ENCODE measurements at places on chromosomes 11 and 22.

- no peak for DNase-seq
These were observed 18.2 kb downstream of the CHRM1 start for GRCh38 chr11:62902932-62903331.

GRCh38 chr11:123378096-123378495 lies 52.0 kb upstream of the GRAMD1B start:
- DNase-seq: no peak

DNA sequence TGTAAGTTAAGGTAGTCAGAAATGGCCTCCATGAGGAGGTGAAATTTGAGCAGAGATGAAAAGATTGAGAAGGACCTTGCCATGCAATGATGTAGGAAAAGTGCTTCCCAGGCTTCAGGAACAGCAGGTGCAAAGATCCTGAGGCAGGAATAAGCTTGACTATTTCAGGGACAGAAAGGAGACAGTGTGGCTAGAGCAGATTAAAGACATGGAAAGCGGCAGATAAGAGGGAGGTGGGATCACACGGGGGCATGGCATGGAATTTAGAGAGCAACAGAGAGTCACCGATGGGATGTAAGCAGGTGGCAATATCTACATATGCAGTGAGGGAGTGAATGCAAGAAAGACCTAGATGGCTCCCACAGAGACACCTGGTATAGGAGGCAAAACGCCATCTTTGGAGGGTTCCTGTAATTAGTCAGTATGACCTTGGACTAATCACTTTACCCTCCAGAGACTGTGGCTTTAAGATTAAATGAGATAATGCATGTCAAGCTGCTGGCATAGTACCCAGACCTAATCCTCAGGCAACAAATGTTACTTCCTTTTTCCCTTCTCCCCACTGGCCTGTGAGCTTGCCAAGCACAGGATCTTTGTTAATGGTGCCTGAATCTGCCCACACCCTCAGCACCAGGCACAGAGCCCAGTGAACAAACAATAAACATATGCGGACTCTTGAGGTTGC lies 24.6 kb upstream of the ACER3 start:
- peak; percentile 63 for DNase-seq

DNA sequence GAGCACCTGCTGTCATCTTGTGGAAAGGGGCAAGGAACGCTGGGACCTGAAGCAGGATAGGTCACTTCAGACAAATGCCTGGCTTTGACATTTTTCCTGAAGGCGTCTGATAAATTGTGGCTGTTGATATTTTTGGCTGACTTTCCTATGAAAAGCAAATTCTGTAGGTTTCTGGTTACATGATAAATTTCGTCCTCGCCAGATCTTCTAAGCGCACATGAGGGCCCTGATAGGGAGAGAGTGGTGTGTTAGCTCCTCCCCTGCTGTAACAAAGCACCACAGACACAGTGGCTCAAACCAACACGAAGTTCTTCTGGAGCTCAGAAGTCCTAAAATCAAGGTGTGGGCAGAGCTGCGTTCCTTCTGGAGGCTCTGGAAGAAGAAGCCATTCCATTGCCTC lies 19.6 kb downstream of the APOL4 start:
- DNase-seq: no peak

GRCh38 chr22:49724893-49725489 lies 102.7 kb downstream of the BRD1 start:
- DNase-seq: peak; percentile 83

DNA sequence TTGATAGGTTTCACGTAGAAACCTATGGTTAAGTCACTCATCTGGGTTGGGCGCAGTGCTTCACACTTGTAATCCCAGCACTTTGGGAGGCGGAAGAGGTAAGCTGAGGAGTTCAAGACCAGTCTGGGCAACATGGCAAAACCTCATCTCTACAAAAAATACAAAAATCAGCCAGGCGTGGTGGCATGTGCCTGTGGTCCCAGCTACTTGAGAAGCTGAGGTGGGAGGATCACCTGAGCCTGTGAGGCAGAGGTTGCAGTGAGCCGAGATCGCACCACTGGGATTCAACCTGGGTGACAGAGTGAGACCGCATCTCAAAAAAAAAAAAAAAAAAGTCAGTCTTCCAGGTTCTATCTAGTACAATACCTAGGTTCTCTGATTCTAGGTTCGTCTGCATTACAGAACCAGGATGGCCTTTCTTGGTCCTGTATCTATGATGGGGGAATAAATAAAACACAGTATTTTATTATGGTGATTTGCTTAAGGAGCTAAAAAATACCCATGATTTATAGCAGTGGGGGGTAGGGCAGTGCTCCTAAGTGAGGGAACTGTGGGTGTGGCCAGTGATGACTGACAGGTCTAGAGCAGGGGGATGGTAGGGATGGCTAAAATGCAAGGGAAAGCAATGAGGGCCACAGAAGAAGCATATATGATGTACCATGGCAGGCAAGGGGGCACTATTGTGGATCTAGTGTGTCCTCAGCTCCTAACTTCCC lies 65.5 kb upstream of the NUP160 start:
- no peak for DNase-seq

- peak; percentile 81 for DNase-seq
These were observed 87.0 kb upstream of the BLID start for GRCh38 chr11:122202951-122203456.

DNA sequence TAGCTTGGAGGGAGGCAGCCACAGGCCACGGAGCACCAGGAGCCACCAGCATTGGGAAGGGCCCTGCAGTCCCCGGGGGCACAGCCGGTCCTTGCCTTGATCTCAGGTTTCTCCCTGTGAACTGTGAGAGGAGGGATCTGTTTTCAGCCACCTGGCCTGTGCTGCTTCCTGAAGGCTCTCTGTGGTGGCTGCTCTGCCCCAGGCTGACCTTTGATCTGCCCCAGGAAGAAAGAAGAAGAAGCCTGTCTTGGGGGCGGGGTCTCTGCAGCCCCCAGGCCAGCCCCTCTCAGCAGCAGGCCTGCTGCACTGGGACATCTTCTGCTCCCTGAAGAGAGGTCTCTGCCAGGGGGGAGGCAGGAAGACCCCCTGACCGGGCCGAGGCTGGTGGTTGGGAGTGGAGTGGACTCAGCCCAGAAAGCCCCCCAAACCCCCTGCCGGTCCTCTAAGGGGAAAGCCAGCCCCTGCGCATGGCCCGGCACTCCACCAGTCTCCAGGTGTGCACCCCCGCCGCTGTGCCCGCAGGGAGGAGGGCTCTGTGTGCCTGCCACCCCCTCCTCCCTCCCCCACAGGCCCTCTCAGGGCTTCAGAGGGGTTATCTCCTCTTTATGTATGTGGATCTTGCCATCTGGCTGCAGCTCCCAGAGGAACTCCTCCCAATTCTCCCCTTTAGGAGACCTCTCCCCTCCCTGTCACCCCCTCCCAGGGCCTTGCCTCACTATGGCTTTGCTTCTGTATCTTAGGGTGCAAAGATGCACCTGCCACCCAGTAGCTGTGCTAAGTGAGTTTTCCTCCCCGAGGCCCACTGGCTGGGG lies 675.3 kb downstream of the BRD1 start:
- no peak for DNase-seq

DNA sequence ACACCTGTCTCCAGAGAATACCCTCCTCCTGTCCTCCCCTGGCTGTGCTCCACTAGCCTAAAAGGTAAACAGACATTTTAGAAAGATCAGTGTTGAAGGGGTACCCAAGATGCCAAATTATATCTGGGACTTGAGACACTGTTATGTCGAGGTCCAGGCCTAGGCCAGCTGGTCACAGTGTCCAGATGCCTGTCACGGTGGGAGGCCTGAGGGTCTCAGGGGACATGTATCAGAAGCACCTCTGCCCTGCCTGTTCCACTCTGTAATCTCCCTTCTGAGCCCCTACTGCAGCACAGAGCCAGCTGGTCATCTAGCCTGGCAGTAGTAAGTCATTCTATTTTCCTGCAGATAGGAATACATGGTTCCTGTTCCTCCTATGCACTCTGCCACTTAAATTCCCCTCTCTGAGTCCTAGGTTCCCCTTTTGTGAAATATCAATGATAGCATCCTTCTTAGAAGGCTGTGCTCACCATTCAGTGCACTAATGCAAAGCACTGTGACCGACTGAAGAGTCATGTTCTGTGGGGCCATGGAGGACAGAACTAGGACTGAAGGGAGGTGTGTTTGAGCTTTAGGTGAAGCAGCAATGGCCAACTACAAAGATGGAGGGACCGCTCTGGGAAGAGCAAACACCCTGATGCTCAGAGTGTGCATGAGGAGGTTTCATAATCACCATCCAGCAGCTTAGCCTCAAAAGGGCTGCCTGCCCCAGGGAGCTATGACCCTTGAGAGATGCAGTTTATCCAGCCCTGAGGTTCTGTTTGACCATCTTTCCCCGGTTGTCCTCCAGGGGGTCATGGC lies 44.8 kb upstream of the TUB start:
- no peak for DNase-seq

DNA sequence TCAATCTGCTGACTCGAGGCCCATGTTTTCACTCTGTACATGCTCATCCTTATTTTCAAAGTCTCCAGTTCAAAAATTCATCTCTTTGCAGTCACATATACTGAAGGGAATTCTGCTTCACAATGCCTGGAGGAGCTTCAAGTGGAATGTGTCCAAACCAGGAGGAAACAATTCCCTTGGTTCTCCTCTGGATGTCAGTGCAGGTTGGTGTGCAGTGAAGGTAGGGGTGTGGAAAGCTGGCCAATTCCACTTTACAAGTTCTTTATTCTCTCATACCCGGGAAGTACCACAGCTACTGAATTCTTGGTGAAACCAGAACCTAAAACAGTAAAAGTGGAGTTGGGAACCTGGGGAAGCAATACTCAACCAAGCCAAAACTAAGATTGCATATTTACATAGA lies 57.3 kb downstream of the BDNF start:
- DNase-seq: no peak

DNA sequence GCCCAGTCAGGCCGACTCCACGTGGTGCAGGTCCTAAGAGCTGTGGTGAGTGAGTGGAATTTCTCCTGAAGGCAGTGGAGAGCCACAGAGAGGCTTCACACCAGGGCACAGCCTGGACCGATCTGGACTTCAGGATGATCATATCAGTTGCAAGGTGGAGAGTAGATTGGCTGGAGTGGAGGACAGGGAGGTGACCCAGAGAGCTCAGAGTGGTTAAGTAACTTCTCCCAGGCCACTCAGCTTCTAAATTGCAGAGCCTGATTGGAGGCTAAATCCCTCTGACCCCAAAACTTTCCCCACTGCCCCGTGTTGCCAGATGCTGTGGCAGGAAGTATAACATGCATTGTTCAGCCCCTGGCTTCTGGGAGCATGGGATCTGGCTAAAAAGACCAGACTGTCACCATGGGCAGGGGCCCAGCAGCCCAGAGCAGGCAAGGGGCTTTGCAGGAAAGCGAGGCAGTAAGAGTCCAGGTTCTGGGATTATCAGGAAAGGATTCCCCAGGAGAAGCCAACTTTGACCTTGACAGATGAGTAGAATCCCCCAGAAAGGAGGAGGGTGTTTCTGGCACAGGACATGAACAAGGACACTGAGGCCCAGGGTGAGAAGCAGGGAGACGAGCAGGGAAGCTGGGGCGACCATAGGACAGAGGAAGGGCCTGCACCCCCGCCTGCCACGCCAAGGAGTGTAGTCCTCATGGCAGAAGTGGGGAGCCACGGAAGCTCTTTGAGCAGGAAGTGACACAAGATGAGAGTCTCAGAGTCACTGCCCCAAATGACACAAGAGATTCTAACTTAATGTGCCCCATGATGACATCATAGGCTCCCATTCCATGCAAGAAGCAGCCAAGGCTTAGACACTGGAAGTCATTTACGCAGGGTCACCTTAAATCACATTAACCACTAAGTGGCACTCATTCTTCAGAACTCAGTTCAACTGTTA lies 4.8 kb downstream of the SLC35C1 start:
- no peak for DNase-seq

GRCh38 chr11:11558396-11558795 lies 63.4 kb downstream of the GALNT18 start:
- DNase-seq: no peak

DNA sequence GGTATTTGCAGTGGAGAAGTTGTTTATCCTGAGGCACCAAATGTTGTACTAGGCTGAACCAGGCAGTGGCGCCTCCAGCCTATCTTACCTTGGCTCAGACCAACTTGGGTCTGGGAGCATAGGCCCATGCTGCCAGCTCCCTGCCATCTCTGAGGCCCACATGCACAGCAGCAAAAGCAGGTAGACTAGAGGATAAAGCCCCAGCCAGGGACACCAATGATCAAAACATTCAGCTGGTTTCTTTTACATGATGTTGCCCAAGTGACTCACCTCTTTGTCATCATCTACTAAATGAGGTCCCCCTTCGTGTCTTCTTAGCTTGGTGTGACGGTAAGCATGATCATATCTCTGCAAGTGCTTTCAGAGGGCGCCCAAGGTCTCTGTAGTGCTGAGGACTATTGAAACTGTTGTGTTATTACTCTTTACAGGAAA lies 112.1 kb upstream of the DRD2 start:
- DNase-seq: no peak

- peak; percentile 90 for DNase-seq
These were observed 64.9 kb downstream of the NAV2 start for GRCh38 chr11:19777377-19778102.

GRCh38 chr11:68950270-68950669 lies 30.5 kb downstream of the MRGPRD start:
- DNase-seq: peak; percentile 43

DNA sequence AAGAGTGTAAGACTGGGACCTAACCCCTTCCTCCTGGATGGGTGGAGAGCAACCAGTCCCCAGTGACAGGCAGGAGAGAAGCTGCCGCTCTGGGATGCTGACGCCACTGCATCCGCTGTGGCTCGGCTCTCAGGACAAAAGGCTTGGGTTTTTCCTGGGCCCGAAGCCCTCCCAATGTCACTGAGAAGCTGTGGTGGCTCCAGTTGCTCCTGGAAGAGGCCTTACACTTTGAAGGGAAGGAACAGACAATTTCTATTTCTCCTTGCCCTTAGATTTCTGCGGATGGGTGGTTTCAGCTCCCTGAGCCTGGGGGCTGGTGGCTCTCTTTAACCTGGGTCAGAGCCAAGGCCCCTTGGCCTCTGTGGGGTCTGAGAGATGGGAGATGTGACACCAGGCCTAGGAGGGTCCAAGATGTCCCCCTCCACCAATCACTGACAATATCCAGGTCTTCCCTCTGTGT lies 21.4 kb downstream of the TPBGL start:
- DNase-seq: no peak

- no peak for DNase-seq
These were observed 345.8 kb downstream of the CNTN5 start for GRCh38 chr11:99366546-99366945.

DNA sequence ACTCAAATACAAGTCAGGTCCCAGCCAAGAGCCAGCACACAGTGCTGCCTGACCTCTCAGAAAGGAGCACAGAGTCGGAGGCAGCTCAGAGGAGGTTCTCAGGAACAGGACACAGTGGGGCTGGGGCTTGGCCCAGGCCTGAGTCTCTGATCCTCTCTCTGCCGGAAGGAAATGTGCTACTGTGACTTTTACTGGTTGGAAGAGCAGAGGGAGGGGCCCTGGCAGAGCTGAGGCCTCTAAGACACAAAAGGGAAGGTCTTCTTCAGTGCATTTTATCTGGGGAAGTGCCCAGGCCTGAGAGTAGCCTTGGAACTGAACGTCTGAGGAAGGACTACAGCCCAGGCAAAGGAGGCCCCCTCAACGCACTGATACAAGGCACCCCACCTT lies 16.2 kb upstream of the CASTOR1 start:
- peak; percentile 72 for DNase-seq

GRCh38 chr11:78109081-78110015 lies 29.7 kb upstream of the NDUFC2 start:
- peak; percentile 5 for DNase-seq

GRCh38 chr22:48943567-48944432 lies 883.9 kb downstream of the BRD1 start:
- DNase-seq: no peak

GRCh38 chr11:102810950-102811660 lies 13.1 kb upstream of the MMP1 start:
- peak; percentile 69 for DNase-seq

- no peak for DNase-seq
These were observed 952.7 kb downstream of the BRD1 start for GRCh38 chr22:48874956-48875355.

All from dermis blood vessel endothelial cell (primary cell).